ENCODE measurements at places on chromosomes 11 and 22.

- no peak for DNase-seq
Observed at GRCh38 chr11:61342207-61342803, 9.3 kb downstream of the TKFC start.

GRCh38 chr22:19180740-19181410 lies 2.3 kb upstream of the SLC25A1 start:
- no peak for DNase-seq

- DNase-seq: no peak
Observed at GRCh38 chr11:103499710-103500340, 390.6 kb downstream of the DYNC2H1 start.

- no peak for DNase-seq
Observed at GRCh38 chr22:48104102-48104738, 1341.8 kb downstream of the TBC1D22A start.

DNA sequence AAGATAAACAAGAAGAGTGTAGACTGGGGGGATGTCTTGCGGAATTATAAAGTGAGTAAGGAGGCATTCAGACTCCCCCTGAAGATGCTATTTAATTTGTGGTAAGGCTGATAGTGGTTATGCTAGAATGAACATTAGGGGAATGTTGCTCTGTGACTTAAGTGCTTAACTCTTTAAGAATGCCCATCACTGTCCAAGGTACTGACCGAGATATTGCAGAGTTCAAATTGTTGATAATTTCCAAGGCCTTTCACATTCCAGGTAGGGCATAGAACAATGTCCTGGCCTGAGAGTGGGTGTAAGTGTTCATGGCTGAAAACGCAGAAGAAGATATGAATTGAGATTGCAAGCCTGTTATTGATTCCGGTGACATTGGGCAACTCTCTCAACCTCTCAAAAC lies 90.3 kb upstream of the SEZ6L start:
- DNase-seq: no peak

DNA sequence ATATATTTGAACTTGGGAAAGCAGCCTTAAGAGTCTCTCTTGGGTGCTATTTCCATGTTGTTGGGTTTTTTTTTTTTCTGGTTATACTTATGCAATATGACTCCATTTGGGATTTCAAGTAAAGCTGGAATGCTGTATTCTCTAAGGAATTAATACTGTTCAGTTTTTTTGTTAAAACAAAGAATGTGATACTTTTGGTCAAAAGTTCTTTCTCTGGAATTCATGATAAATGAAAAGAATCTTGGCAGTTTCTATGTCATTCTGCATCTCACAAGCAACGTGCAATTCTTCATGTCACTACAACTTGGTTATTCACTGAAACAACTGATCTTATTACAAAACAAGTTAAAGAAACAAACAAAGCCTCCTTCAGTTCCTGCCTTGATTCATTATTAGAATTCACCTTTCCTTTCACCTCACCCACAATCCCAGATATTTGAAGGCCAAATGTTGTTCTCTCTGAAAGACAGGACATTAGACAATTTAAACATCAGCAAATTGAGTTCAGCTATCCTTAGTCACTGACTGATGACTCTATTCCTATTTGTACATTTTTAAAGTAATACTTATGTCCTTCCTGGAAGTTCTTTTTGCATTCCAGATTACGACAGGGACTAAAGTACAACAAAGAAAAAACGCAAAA lies 176.2 kb downstream of the SBF2 start:
- DNase-seq: no peak

DNA sequence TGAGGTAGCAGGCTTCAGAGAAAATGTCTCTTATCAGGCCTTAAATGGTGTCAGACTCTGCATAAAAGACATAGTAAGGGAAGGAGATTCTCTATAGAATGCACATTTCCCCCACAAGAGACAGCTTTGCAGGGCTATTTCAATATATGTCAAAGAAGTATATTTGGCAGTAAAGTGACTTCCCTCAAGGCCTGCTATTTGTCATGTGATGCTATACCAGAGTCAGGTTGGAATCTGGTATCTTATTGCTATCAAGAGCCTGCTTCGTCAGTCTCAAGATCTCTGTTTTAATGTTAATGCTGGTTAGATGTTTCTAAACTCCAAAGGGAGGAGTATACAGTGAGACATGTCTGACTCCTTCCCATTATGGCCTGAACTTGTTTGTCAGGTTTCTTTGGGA lies 40.4 kb upstream of the MTMR2 start:
- DNase-seq: no peak

DNA sequence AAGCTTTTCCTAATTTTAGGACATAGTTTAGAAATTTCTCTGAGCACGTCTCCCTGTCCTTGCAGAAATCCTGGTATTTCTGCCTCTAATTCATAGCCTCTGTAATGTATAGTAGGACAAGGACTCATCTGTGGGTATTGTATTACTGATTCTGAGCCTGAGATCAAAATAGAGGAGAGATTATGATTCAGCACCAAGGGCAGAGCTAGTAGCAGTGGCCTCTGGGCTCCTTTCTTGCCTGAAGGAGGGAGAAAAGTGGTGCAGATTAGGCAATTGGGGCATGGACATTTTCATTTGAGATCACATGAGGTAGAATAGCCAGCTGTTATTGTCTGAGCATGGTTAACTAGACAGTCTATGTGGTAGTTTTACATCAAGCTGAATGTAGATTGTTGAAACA lies 2.8 kb downstream of the MADD start:
- DNase-seq: no peak

All from stimulated activated CD4-positive, alpha-beta T cell treated with anti-CD3 and anti-CD28 coated beads, Interleukin-15, amount 100 ng/mL, for 24 hours (primary cell).